ENCODE measurements at places on chromosomes 13 and 19.

DNA sequence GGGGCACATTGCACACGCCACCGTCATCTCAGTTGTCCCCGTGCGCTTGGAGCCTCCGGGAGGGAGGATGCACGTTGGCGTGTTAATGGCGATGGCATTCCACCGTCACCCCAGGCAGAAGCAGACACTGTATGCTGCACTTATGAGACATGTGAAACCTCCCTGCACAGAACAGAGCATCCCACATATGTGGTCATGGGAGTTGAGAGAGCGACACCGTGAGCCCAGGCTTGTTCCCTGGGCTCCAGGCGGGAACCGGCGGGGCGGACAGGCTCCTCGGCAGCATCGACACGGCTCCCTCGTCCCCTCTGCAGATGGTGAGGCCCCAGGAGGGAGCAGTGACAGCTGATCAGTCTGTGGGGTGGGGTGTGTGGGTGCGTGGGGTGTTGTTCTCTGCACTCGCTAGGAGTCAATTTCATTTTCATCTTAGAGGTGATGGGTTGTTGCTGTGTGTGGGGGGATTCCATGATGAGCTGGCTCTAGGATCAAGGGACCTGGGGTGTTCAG is 40.4 kb downstream of the CRTC1 start:
- DNase-seq, result no peak

DNA sequence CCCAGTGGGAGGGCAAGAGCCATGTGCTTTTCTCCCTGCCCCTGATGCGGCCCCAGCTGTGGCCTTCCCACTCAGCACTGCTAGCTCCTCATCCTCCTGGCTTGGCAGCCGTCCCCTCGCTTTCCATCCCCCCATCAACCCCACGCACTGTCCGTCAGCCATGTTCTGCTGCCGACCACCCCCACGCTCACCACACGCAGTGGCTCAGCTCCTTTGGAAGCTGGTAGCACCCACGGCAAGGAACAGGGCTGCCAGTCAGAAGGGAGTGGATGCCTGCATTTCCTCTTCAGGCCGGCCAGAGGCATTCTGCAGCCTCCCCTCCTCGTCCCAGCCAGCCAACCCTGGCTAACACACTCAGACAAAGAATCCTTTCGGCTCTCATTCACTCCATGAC is 6.3 kb downstream of the CALM3 start:
- no peak for DNase-seq

DNA sequence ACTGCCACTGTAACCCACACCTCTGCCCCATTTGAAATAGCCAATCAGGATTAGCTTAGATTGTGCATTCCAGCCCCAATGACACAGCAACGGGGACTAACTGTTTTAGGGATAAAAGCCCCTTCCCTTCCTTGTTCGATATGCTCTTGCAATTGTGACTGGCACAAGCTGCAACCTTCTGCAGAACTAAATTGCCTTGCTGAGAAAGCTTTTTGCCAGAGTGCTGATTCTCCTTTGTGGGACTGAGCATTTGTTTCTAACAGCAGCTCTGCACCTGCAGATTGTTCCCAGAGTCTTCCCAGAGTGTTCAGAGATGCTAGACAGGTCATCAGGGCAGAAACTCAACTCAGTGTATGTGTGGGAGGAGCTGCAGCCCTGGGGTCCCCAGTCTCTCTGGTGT is 115.8 kb downstream of the ZNF675 start:
- DNase-seq, result no peak

DNA sequence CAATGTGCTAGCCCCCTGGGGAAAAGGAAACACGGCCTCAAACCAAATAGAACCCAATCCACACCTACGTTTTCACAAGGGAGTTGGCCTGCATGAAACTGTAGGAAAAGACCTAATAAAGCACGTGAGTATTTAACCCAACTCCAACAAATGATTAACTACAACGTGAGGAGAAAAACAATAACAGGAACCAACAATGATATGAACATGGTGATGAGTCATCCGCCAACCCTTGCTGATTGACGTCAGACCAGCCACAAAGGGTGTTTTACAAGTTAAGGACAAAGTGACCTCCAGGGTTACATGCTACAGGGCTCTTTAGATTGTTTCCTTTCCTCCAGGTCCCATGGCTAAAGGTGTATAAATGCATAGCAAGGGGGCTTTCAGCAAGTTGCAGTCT is 460.5 kb downstream of the COG6 start:
- no peak for DNase-seq

DNA sequence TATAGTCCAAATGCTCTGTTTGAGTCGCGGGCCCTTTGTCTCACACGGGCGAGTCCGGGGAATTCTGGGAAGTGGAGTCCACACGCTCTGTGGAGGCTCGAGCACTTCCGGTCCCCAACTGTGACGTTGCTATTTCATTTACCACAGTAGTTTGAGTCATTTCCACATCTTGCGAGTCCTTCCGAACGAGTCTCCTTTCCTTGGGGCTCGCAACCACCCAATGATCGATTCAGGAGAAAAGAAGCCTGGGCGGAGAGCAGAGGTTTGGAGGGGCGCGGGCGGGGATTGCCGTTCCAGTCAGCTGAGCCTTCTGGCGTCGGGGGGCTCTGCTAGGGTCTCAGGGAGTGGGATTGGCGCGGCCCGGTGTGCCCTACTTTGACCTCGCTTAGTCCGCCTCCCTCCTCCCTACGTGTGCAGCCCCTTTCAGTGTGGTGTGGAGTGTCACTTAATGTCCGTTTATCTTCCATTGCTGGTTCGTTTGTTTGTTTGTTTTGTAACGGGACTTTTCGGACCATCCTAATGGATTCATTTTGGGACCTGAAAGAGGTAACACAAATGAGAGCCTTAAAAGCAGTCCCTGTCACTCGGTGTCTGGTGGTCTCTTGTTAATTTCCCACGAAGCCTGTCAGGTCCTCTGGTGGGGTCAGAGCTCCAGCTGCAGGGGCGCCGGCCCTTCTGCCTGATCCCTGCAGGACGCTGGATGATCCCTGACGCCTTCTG is at the start of gene ZNF222:
Gene ZNF222 (plus strand): TSS at position 163 of the 720 bp plus-strand sequence. CDS start 58 bp downstream, at position 221.
- peak; percentile 86 for DNase-seq

DNA sequence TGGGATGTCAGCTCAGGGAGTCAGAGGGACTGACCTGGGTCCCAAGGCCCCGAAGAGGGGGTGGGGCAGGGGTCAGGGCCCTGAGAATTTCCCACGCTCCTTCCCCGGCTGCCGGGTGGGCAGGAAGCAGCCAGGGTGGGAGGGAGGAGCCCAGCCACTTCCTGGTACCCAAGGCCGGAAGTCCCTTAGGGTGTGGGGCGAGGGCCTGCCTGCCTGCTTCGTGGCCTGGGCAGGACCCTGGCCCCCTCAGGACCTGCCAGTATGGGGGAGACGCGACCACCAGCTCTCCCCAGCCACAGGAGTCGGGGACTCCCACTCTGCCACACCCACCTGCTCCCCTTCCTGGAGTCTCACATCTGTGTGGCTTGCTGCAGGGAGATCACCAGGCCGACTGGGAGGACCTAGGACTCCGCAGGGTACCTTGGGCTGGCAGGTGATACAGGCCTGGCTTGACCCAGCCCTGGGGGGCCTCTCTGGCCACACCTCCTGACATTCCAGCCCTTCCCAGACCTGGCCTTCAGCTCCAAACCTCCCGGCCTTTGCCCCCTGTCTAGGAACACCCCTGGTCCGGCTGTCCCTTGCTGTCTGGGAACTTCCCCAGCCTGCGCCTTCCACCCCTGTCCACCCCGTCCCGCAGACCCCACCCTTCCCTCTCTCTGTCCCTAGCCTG is 9.8 kb upstream of the CIRBP start:
- peak; percentile 88 for DNase-seq

DNA sequence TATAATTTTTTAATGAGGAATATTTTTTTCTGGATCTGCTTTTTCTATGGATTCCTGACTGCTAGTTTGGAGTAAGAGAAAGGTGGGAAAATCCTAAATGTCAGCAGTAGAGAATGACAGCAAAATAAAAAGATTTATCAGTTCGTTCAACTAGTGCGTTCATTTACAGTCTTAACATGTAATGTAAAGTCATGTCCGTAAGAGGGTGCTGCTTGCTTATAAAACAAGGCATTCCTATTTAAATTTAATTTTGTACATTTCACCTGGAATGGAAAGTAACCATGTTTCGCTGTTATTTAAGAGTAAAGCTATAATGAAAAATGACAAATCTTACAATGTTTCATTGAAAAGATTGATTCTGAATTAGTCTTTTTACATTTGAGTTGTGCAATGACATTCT is 76.6 kb downstream of the ZMYM2 start:
- no peak for DNase-seq

GRCh38 chr13:100560498-100561157 is 28.0 kb downstream of the GGACT start:
- no peak for DNase-seq

GRCh38 chr13:109145631-109146030 is 516.2 kb downstream of the MYO16 start:
- peak; percentile 84 for DNase-seq

DNA sequence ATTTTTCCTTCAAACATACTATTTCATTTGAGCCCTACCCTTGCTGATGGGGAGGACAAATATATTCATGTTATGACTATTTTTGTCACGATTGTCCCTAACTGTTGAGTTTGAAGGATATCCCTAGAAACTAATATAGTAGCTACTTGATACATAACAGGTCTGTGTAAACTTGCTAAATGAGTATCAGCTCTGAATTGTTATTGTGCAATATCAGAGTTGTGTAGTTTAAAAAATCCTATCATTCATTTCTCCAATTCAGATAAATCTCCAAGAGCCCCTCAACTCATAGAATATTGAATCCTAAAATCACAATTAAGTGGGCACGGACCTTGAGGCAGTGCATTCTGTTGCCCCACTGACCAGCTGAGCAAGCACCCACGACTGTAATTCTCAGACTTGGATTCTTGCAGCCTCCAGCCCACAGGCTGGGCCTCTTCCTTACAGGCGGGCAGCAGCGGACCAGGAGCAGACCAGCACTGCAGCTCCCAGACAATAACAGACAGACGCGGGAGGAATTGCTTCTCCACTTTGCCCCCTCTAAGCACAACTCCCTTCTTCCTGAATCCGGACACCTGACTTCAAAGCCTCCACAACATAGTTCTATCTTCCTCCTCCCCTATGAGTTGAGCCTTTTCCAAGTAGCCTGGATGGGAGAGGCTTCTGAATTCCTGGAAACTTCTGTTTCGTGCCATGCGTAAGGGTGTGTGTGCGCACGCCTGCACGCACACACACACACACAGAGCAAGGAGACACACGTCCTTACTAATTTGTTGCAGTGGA is 337.6 kb upstream of the ARGLU1 start:
- DNase-seq, result no peak

- no peak for DNase-seq
Observed at GRCh38 chr13:39963612-39964011, 308.1 kb downstream of the COG6 start.

DNA sequence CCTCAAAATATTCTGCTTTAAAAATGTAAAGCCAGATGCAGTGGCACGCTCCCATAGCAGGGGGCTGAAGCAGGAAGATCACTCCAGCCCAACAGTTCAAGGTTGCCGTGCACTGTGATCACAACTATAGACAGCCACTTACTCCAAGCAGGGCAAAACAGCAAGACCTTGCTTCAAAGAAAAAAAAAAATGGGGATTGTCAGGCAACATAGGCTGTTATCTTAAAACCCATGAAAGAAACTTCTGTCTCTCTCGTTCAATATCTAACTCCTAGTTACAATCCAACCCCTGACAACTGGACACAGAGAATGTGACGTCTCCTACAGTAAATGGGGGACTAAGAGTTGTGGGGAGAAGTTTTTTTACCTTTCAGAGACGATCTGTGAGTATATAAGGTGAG is 17.4 kb downstream of the ELF1 start:
- DNase-seq, result no peak

GRCh38 chr19:46503848-46504453 is 8.3 kb upstream of the PNMA8B start:
- no peak for DNase-seq

GRCh38 chr19:45439190-45439568 is 15.5 kb upstream of the ERCC1 start:
- DNase-seq, result no peak

GRCh38 chr19:43809762-43810696 is 7.8 kb upstream of the LYPD5 start:
- DNase-seq, result peak; percentile 84

DNA sequence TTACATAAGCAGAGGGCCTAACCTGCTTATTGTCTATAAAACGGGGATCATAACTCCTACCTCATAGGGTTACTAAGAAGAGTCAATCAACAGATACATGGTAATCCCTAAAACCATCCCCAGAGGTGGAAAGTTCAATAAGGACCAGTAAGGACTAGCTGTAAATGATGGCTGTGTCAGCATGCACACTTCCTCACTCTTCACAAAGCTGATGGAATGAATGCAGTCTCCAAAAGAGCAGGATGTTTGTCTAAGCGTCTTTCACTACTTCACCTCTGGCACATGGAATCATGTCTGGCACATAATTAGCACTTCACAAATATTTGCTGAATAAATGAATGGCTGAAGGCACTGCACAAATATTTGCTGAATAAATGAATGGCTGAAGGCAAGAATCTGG is 134.2 kb downstream of the MIPEP start:
- no peak for DNase-seq

DNA sequence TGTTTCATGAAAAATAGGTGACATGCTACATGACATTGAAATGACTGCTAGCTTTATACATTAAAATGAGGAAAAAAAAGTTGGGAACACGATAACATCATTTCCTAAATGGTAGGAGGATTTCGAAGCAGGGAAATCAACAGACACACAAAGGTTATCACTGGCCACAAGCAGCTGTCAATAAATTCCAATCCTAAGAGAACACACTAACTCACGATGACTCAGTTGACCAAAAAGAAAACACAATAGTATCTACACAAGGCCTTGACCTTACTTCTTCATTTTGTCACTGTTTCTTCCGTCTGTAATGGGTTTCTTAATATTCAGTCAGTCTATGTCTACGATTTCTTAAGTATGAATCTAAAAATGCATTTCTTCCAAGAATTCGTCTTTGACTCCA is 36.5 kb downstream of the STARD13 start:
- no peak for DNase-seq

- no peak for DNase-seq
Observed at GRCh38 chr13:56561327-56561726, 579.4 kb upstream of the PRR20A start.

DNA sequence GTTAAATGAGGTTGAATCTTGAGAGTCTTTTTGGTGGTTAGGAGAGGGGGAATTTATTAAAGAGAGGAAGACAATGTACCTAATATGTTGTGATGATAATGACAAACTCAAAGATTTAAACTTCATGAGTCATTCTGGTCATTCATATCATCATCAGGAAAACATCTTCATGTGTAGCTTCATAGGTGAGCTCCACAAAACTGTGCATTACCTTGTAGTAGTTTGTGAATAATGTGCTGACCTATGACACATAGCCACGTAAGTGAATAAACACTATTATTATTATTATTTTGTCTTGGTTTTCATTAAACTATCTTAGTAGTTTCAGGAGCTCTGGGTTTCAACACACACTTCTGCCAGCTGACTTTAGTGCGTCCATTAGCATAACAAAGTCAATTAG is 997 bp upstream of the GPC6 start:
- DNase-seq, result no peak

GRCh38 chr19:4713384-4713951 is 10.2 kb downstream of the DPP9 start:
- DNase-seq, result no peak

- DNase-seq, result no peak
Observed at GRCh38 chr13:50119591-50119990, 104.3 kb downstream of the KCNRG start.

GRCh38 chr13:39740761-39741160 is 85.3 kb downstream of the COG6 start:
- no peak for DNase-seq

Data from Karpas-422 (cell line).